ENCODE measurements at places on chromosomes 3 and 15. TPM values are rescaled to one million over a fixed set of nuclear protein-coding genes. Genes with fewer than 3 reads are reported as not detected.

The SLC25A36 gene
- 5.7 TPM for total RNA-seq

The PARP15 gene
- 1.4 TPM for total RNA-seq

The SPSB4 gene
- total RNA-seq: 1.0 TPM

The ISLR2 gene
- not detected for total RNA-seq

- DNase-seq: no peak
These were observed 348.6 kb downstream of the PLCL2 start for GRCh38 chr3:17233398-17233800.

DNA sequence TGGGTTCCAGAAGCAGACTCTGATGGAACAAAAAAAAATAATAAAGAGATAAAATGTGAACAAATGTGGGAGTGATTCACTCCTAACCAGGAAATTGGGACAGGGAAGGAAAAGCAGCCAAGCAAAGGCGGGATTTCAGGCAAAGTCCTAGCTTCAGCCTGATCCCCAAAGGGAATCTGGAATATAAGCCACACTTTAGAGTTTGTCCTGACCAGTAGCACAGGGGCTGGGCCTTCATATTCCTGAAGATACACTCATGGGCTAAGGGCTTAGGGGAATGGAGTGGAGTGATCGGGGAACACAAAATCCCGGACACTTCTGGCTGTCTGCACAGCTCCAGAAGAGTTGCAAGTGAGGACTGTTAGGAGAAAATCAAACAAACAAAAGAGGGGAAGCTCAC, 135.0 kb upstream of the COL8A1 start:
- no peak for DNase-seq

- no peak for DNase-seq
These were observed 120.3 kb downstream of the SAMMSON start for GRCh38 chr3:70119879-70120278.

DNA sequence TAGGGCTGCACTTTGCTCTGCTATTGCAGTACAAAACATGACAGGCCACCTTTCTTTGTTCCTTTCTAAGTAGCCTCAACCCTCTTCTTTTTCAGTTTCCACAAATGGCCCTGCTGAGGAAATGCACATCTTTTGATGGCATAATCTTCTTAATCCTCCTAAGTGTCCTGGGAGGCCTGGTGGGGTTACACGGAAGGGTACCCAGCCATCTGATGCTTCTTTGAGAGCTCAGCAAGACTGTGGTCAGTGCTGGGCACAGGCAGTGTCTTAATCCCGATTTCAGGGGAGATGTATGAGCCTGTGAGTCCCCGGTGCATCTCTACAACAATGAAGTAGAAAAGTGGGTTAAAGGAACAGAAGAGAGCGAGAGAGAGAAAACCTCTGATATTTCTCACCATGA, 404.8 kb downstream of the GRM7 start:
- DNase-seq: no peak

DNA sequence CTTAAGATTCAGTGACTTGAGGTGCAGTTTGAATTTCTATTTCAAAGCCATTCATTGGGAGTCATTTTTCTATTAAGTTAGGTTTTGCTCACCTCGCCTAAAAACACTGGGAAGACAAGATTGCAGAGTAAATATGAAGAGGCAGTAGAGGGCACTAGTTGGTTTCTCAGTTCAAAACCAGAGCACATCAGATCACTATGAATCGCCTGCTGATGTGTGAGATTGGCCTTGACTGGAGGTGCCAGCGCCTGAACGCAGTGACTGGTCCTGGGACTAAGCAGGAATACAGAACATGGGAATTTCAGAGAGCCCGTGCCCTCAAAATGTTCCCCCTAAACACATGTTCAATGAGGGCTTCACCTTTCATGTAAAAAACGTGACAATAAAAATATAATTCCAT, 229.0 kb downstream of the ITPR1 start:
- peak; percentile 73 for DNase-seq

DNA sequence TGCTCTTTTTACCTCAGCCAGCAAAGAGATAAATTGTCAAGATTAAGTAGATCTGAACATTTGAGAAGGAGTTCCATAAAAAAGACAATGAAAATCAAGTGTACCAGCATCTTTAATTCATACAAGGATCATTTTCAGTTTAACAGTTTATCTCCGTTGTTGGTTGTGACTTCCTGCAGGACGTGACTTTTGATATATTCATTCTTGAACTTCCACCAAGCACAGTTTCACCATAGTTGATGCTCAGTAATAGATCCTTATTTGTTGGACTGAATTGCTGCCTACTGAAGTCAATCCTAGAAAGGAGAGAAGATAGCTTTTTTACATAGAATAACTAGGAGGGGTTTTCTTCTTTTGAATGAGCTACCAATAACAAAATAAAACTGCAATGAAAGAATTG, 408.2 kb downstream of the LPP start:
- DNase-seq: no peak

DNA sequence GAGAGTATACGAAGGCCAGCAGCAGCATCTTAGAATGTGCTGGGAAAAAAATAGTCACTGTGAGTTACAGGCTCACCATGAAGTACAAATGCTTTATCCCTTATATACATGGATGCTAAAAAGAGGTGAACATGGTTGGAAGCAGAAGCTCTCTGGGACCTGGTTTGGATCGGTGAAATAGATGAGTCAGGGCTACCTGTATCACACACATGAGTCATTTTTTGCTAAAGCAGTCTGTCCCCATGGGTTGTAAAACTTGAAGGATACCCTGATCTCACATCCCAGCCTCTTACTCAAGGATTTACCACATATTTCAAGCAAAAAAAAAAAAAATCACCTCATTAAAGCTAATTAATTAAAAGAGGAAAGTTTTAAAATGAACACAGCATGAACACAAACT, 6.9 kb upstream of the SERPINI2 start:
- DNase-seq: no peak

- DNase-seq: peak; percentile 82
These were observed 28.4 kb downstream of the CCDC12 start for GRCh38 chr3:46947981-46948791.

DNA sequence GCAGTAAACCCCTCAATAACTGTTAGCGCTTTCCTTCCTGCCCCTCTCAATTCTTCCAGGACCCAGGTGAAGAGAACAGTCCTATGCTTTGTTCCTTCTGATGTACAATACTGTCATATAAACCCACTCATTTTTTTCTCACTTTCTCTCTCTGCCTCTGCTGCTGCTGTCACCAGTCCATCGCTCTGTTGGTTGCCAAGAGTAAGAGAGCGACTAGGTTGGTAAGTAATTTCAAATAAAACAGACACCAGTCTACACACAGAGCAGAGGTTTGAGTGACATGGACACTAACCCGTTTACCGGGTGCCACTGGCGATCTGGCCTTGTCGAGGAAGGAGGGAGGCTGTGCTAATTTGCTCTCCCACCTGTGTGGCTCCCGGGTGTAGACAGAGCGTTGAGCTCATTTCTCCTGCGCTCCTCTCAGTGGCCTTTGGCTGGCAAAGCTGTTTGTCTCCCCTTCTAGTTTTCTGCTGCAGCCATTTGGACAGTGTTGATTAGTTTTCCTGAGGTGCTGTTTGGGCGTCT, 215.4 kb downstream of the THSD4 start:
- DNase-seq: no peak

DNA sequence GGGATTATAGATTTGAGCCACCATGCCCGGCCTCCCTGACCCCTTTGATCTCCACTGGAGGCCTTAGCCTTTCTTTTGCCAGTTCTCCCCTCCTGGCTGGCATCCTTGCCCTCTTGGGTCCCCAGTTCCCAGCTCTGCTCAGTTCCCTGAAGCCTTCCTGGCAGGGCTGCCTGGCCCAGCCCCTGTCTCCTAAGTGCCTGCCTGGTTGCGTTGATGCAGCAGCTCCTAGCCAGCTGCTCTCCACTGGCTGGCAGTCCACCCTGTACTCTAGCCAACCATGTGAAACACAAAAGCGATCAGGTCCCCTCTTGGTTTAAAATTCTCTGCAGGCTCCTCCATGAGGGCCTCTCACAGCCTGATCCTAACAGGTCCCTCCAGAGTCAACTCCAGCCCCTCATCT, 184.7 kb downstream of the RAB11A start:
- no peak for DNase-seq

DNA sequence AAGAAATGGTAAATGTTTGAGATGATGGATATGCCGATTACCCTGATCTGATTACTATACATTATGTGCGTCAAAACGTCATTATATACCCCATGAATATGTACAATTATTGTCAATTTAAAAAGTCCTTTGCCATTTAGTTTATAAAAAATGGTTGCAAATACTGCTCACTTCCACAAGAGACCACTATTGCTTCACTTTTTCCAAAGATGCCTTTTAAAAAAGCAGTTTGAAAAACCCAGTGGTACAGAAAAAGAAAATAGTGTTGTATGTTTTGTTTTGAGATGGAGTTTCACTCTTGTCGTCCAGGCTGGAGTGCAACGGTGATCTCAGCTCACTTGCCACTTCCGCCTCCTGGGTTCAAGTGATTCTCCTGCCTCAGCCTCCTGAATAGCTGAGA, 39.3 kb downstream of the EDEM1 start:
- no peak for DNase-seq

GRCh38 chr15:29259233-29259632, 10.4 kb downstream of the NSMCE3 start:
- no peak for DNase-seq

- no peak for DNase-seq
These were observed 79.7 kb upstream of the RASGRF1 start for GRCh38 chr15:79170256-79170664.

DNA sequence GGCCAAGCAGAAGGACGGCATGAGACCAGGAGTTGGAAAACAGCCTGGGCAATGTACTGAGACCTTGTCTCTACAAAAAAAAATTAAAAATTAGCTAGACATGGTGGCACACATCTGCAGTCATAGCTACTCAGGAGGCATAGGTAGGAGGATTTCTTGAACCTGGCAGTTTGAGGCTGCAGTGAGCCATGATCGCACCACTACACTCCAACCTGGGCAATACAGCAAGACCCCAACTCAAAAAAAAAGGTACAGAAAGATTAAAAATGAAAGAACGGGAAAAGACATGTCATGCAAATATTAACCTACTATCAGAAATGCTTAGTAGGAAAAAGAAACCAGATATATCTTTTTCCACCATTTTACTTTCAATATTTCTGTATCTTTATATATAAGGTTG, 99.6 kb upstream of the ATP11B start:
- no peak for DNase-seq

DNA sequence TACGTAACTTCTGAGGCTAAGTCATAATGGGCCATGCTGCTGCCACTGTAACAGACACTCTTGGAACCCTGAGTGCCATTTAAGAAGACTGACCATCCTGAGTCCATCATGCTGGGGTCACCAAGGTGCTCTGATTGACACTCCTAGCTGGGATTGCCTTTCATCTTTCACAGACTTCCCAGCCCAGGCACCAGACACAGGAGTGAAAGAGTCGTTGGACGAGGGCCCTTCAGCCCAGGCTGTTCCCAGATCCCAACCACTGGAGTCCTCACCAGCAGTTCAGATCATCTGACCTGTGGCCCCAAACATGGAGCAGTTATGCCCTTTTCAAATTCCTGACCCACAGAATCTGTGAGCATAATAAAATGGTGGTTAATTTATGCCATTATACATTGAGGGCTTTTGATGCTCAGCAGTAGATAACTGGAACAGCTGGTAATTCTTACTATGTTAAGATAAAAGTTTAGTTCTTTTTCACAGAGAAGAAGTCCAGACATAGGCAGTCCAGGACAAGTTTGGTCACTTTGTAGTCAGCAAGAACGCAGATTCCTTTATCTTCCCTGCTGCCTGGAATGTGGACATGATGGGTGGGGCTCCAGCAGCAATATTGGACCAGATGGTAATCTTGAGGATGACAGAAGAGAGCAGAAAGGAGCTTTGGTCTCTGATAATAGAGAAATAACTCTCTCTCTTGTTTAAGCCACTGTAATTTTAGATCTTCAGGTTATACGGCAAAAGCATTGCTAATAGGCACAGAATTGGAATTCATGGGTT, 7.3 kb upstream of the EHD4 start:
- no peak for DNase-seq

DNA sequence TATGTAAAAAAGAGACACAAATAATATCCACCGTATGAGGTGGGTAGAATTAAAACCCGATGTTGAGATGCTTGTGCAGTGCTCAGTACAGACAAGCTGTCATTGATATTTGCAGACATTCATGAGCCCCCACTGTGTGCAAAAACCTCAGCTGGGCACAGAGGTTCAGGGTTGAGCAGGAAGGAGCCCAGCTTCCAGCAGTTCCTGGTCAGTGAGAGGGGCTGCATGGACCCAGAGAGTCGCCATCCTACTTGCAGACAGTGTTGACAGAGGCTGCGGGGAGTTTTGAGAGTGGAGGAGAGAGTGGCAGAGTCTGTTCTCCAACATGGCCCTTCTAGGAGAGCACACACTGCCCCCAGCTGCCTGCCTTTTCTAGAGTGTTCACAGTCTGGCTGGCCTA, 6.1 kb upstream of the LTF start:
- peak; percentile 23 for DNase-seq

Data from right lobe of liver (tissue), 6 donors.